ENCODE measurements at places on chromosomes 7 and 10. TPM values are rescaled to one million over a fixed set of nuclear protein-coding genes. Genes with fewer than 3 reads are reported as not detected.

VPS26A gene
- 29.5 TPM for total RNA-seq

DNA sequence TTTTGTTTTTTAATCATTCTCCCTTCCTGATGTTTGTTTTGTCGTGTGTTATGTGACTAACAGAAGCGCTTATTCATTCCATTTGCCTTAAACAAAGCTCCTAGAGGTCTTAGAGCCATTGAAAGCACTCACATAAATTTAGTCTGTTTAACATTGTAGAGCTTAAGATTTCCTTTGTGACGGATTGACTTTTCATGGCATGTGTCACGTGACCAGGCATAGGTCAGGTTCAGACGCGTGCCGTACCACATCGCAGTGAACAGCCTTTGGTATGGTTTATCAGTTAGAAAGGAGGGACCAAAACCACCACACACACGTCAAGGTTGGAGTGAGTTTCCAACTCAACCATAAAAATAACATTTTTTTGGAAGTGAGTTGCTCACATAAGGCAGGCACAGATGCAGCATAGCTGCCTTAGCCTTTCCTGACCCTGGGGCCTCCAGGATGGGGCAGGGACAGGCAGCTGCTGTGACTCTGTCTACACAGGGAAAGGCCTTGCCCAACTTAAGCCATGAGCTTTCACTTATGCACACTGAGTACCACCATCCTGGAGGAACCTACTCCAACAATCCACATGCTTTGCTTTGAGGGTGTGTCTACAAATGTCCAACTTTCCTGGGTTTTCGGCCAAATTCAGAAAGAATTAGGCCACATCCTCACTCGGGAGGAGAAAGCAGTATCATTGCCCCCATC is 55.5 kb downstream of the WDFY4 start:
- DNase-seq = no peak

GRCh38 chr7:40436710-40437109 is 301.9 kb downstream of the SUGCT start:
- DNase-seq = no peak

DNA sequence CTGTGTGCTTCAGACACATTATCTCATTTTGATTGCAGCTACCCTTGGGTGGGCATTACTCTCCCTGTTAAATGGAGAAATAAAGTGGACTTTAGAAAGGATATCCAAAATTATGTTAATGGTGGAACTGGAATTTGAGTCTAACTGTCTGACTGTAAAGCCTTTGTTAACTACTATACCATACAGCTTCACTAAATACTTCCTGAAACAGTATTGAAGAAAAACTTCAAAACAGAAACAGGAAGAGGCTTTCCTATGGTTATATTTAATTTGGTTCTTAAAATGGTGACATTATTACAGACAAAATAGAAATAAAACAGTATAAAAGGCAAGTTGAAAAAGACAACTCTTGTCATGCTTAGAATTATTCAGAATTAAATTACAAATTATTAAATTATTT is 25.0 kb downstream of the SPAG6 start:
- no peak for DNase-seq

- DNase-seq = no peak
These were observed 149.1 kb downstream of the RGS10 start for GRCh38 chr10:119393421-119393820.

GRCh38 chr10:131860806-131861440 is 39.9 kb upstream of the PPP2R2D start:
- DNase-seq = no peak

- no peak for DNase-seq
These were observed 219.7 kb downstream of the MTERF1 start for GRCh38 chr7:91660734-91661356.
